ENCODE measurements at places on chromosomes 2 and 18. TPM values are rescaled to one million over a fixed set of nuclear protein-coding genes. Genes with fewer than 3 reads are reported as not detected.

DNA sequence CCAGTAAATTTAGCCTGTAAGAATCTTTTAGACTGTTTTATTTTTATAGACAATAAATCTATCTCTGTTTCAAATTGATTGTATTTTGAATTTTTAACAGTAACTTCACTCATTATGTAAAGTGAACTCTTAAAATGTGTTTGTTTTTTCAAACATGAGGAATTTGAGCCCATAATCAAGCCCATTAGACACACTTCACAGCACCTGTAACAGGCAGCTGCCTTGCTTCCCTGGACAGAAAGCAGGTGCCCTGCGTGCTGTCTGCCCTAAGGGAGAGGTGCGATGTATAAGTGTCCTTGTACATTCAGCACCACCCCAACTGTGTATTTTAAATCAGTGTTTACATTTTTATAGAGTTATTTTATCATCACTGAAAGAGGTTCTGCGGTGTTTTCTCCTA is 186.5 kb upstream of the TPO start:
- H3K4me3 ChIP-seq, result no peak overlapping the region
- no peak overlapping the region for H3K27ac ChIP-seq
- no peaks in the 10 kb centered on the region for H3K36me3 ChIP-seq
- no peak for DNase-seq
- H3K4me1 ChIP-seq, result peaks cover 2% of the 10 kb centered on the region

GRCh38 chr2:12816379-12817306 is 99.9 kb downstream of the TRIB2 start:
- H3K4me3 ChIP-seq, result no peak overlapping the region
- no peak for DNase-seq
- H3K27ac ChIP-seq, result no peak overlapping the region
- H3K4me1 ChIP-seq, result peaks cover 34% of the 10 kb centered on the region
- H3K27me3 ChIP-seq, result no peaks in the 10 kb centered on the region

DNA sequence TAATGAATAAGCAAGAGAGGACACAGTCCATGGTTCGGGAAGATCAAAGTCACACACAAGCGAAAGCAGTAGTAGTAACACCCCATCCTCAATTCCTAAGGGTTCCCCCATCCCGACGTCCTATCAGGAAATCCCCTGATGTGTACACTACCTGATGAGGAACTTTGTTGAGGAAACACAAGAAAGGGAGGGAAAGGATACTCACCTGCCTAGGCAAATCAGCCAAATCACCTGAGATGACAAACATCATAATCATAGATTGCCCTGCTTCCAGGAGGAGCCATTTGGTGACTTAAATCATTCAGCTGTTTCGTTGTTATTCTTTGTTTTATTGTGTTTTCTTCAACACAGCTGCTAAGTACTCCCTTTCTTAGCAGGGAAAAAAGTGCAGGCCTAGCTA is 55.5 kb upstream of the SPOPL start:
- no peaks in the 10 kb centered on the region for H3K4me1 ChIP-seq
- DNase-seq, result no peak
- H3K36me3 ChIP-seq, result no peaks in the 10 kb centered on the region
- no peaks in the 10 kb centered on the region for H3K27me3 ChIP-seq

DNA sequence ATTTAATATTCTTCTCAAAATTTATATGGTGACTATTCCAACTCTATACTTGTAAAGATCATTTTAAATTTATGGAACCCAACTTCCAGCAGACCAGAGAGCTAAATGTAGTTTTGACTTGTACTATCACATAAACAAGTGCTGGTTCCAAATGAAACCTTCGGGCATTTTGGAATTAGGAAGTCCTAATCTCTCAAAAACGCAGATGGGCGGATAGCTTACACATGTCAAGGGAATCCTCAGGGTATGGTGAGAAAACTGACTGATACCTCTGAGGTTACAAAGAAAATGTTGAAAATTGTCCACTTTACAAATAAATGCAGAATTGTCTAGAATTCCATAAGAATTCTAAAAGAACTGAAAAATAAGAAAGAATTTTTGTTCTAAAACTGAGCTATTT is 224.1 kb downstream of the SS18 start:
- H3K27me3 ChIP-seq, result no peaks in the 10 kb centered on the region
- no peak overlapping the region for H3K27ac ChIP-seq
- H3K4me3 ChIP-seq, result no peak overlapping the region
- no peaks in the 10 kb centered on the region for H3K4me1 ChIP-seq
- no peaks in the 10 kb centered on the region for H3K36me3 ChIP-seq
- no peak for DNase-seq

GRCh38 chr18:2411381-2411960 is 159.8 kb downstream of the METTL4 start:
- H3K36me3 ChIP-seq, result no peaks in the 10 kb centered on the region
- H3K27ac ChIP-seq, result no peak overlapping the region
- DNase-seq, result no peak
- no peaks in the 10 kb centered on the region for H3K4me1 ChIP-seq
- no peaks in the 10 kb centered on the region for H3K27me3 ChIP-seq

GRCh38 chr2:17759805-17760204 is 5.9 kb downstream of the GEN1 start:
- no peak for DNase-seq
- H3K4me3 ChIP-seq, result no peak overlapping the region
- H3K36me3 ChIP-seq, result no peaks in the 10 kb centered on the region
- peaks cover under 1% of the 10 kb centered on the region for H3K4me1 ChIP-seq
- H3K27me3 ChIP-seq, result no peaks in the 10 kb centered on the region

- no peak for DNase-seq
- H3K4me1 ChIP-seq, result no peaks in the 10 kb centered on the region
- no peak overlapping the region for H3K4me3 ChIP-seq
- no peaks in the 10 kb centered on the region for H3K27me3 ChIP-seq
Measured at GRCh38 chr18:40921845-40922629, 1033.0 kb upstream of the PIK3C3 start.

GRCh38 chr2:108370080-108370479 is 7.7 kb upstream of the SULT1C4 start:
- no peaks in the 10 kb centered on the region for H3K4me1 ChIP-seq
- DNase-seq, result no peak
- no peak overlapping the region for H3K27ac ChIP-seq

Gene GALNT5
- total RNA-seq, result 0.08 TPM

Gene CABLES1
- 15.8 TPM for total RNA-seq

Gene SMAD4
- 270 TPM for total RNA-seq

- H3K4me3 ChIP-seq, result no peak overlapping the region
- H3K27ac ChIP-seq, result no peak overlapping the region
- DNase-seq, result no peak
- no peaks in the 10 kb centered on the region for H3K36me3 ChIP-seq
Measured at GRCh38 chr2:25230198-25230947, 62.0 kb upstream of the POMC start.

GRCh38 chr18:49362431-49362830 is 98.0 kb downstream of the DYM start:
- no peaks in the 10 kb centered on the region for H3K4me1 ChIP-seq
- DNase-seq, result no peak
- H3K27me3 ChIP-seq, result no peaks in the 10 kb centered on the region
- no peaks in the 10 kb centered on the region for H3K36me3 ChIP-seq
- H3K4me3 ChIP-seq, result no peak overlapping the region
- H3K27ac ChIP-seq, result no peak overlapping the region

Gene RTP5
- 0.47 TPM for total RNA-seq

DNA sequence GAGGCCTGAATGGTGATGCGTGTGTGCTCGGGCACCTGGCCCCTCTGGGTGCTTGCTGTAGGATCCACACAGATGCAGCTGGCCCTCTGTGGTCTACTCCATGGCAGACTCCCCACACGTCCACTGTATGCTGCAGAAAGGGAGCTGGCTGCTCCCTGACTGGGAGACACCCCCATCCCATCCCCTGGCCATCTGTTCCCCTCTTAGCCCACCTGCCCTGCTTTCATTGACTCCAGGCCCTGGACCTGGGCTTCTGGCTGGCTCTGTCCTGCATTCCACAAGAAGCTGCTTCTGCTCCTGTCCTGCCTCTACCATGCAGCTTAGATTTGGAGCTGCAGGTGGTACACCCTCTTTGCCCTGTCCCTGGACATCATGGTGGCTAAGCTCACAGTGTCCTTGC is 80.1 kb downstream of the FHOD3 start:
- no peaks in the 10 kb centered on the region for H3K27me3 ChIP-seq
- H3K27ac ChIP-seq, result no peak overlapping the region
- no peak overlapping the region for H3K4me3 ChIP-seq
- no peak for DNase-seq

GRCh38 chr2:10951558-10952414 is 40.1 kb downstream of the KCNF1 start:
- no peak for DNase-seq
- H3K4me3 ChIP-seq, result no peak overlapping the region
- H3K27ac ChIP-seq, result no peak overlapping the region
- no peaks in the 10 kb centered on the region for H3K27me3 ChIP-seq

Gene ZNF385B
- 37.4 TPM for total RNA-seq

Gene UGT1A10
- total RNA-seq, result 0.68 TPM

- H3K27ac ChIP-seq, result no peak overlapping the region
- DNase-seq, result no peak
- no peaks in the 10 kb centered on the region for H3K36me3 ChIP-seq
Measured at GRCh38 chr2:54085069-54085468, 30.3 kb upstream of the ACYP2 start.

GRCh38 chr2:227706859-227707258 is 11.0 kb downstream of the SLC19A3 start:
- H3K4me3 ChIP-seq, result no peak overlapping the region
- no peak for DNase-seq
- no peaks in the 10 kb centered on the region for H3K27me3 ChIP-seq
- no peaks in the 10 kb centered on the region for H3K36me3 ChIP-seq
- H3K27ac ChIP-seq, result no peak overlapping the region

DNA sequence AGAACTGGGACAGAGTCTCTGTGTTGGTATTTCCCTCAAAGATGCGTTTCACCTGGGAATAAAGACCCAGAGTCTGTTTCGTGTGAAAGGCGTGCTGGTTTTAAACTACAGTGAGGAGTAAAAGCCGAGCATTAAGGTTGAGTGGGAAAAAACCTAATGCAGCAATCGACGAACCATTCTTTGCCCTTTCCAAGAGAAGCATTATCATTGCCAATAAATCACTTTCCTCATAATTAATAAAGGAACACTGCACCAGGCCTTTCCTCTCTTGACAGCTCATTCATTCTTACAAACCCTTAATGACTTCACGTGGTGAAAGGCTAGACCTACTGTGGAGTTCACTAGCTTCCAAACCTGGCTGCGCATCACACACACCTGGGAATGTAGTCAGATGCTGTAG is 896 bp upstream of the SLC8A1 start:
- H3K27ac ChIP-seq, result no peak overlapping the region
- H3K36me3 ChIP-seq, result no peaks in the 10 kb centered on the region
- peak overlapping the region; percentile 67 for H3K4me3 ChIP-seq
- H3K4me1 ChIP-seq, result peaks cover 4% of the 10 kb centered on the region
- no peak for DNase-seq

DNA sequence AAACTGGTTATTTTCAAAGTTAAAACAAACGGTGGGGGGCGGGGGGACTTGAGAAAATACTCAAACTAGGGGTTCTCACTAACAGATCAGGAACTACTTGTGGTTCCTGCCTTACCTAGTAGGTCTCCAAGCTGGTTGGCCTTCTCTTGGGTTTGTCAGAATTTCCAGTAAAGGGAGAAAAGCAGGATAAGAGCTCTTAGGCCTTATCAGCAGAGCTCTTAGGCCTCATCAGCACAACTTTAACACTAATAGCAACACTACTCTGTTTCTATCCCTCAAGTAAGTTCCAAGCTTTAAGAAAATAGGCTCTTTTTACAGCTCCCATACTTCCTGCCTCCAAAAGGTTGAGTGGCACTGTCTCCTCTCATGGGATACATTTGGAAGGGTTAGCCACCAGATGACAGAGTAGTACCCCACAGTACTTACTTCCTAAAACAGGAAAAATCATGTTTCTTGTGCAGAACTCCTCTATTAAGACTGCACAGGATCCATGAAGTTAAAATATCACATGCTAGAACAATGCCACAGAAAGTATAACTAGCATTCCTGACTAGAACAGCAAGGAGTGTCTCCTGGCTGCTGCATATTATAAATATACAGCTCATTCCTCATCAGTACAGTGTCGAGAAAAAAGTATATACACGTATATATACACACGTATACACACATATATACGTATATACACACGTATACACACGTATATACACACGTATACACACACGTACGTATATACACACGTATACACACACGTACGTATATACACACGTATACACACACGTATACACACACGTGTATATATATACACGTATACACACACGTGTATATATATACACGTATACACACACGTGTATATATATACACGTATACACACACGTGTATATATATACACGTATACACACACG is 6.1 kb downstream of the FBXO11 start:
- H3K4me3 ChIP-seq, result no peak overlapping the region
- no peaks in the 10 kb centered on the region for H3K36me3 ChIP-seq
- peaks cover 23% of the 10 kb centered on the region for H3K4me1 ChIP-seq
- H3K27ac ChIP-seq, result no peak overlapping the region
- H3K27me3 ChIP-seq, result no peaks in the 10 kb centered on the region

GRCh38 chr2:57450170-57450569 is 596.4 kb upstream of the VRK2 start:
- no peaks in the 10 kb centered on the region for H3K36me3 ChIP-seq
- no peak for DNase-seq
- no peak overlapping the region for H3K4me3 ChIP-seq

Gene MAPK4
- total RNA-seq, result 13.3 TPM

GRCh38 chr18:58118536-58118935 is 74.5 kb downstream of the NEDD4L start:
- no peak overlapping the region for H3K27ac ChIP-seq
- H3K36me3 ChIP-seq, result no peaks in the 10 kb centered on the region
- DNase-seq, result no peak
- no peaks in the 10 kb centered on the region for H3K4me1 ChIP-seq
- H3K4me3 ChIP-seq, result no peak overlapping the region

GRCh38 chr18:74579496-74580065 is 18.1 kb upstream of the ZNF407 start:
- no peaks in the 10 kb centered on the region for H3K4me1 ChIP-seq
- H3K36me3 ChIP-seq, result no peaks in the 10 kb centered on the region
- no peak overlapping the region for H3K27ac ChIP-seq
- no peak overlapping the region for H3K4me3 ChIP-seq
- no peak for DNase-seq

GRCh38 chr2:171959998-171960397 is 37.7 kb downstream of the HAT1 start:
- H3K36me3 ChIP-seq, result no peaks in the 10 kb centered on the region
- H3K27ac ChIP-seq, result no peak overlapping the region
- DNase-seq, result no peak
- no peaks in the 10 kb centered on the region for H3K27me3 ChIP-seq
- H3K4me3 ChIP-seq, result no peak overlapping the region

Gene DCTN1
- 321 TPM for total RNA-seq

GRCh38 chr2:165475277-165476004 is 5.9 kb downstream of the CSRNP3 start:
- no peak overlapping the region for H3K27ac ChIP-seq
- no peaks in the 10 kb centered on the region for H3K27me3 ChIP-seq
- H3K4me3 ChIP-seq, result no peak overlapping the region
